Breast epithelium (tissue), 4 donors: ENCODE measurements at places on chromosomes 2 and 18.

GRCh38 chr2:169038338-169038757, 7.2 kb upstream of the ABCB11 start:
- no peak for DNase-seq
- no peaks in the 10 kb centered on the region for H3K36me3 ChIP-seq
- H3K27ac ChIP-seq, result no peak overlapping the region
- H3K27me3 ChIP-seq, result no peaks in the 10 kb centered on the region
- H3K4me3 ChIP-seq, result no peak overlapping the region
- H3K4me1 ChIP-seq, result no peaks in the 10 kb centered on the region

- no peaks in the 10 kb centered on the region for H3K36me3 ChIP-seq
- H3K4me1 ChIP-seq, result no peaks in the 10 kb centered on the region
- DNase-seq, result no peak
- no peak overlapping the region for H3K27ac ChIP-seq
- no peaks in the 10 kb centered on the region for H3K27me3 ChIP-seq
- no peak overlapping the region for H3K4me3 ChIP-seq
These were observed 21.2 kb downstream of the TGFA start for GRCh38 chr2:70532244-70532935.

- H3K4me1 ChIP-seq, result peaks cover 9% of the 10 kb centered on the region
- H3K36me3 ChIP-seq, result no peaks in the 10 kb centered on the region
- DNase-seq, result no peak
These were observed 44.4 kb downstream of the PTPN2 start for GRCh38 chr18:12839526-12840196.

DNA sequence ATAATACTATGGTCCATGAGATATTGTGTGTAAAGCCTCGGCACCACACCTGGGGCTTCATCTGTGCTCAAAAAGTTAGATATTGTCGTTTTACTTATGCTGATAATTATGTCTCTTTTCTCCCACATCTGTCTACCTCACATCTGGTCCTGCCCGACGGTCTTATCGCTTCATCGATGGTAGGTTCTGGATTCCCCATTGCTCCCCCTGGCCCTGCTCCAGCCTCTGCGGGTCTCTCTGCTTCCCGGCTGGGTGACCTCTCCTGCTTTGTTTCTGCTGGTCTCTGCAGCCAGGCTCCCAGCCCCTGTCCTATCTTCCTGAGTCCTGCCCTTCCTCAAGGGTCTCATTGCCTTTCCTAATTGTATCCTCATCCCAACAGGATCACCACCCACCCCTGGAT, 294.2 kb downstream of the NDUFA10 start:
- no peaks in the 10 kb centered on the region for H3K4me1 ChIP-seq
- no peaks in the 10 kb centered on the region for H3K36me3 ChIP-seq
- H3K27ac ChIP-seq, result no peak overlapping the region

DNA sequence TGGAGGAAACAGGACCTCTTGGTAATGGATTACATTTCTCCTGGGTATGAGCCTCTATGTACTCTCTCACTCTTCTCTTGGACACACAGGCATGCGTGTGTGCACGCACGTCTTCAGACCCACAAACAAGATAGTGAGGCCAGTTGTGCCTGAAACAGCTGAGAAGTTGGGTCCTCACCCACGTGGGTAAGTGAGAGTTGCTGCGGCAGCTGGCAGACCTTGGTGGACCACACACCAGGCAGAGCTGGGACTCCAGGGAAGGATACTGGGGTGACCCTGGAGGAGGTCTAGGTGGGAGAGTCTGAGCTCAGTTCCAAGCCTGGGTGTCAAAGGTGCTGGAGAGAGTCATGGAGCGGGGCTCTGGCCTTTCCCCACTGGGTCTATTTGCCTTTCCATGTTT, 194.3 kb downstream of the HAUS1 start:
- no peak overlapping the region for H3K4me3 ChIP-seq
- no peaks in the 10 kb centered on the region for H3K27me3 ChIP-seq
- DNase-seq, result no peak
- H3K27ac ChIP-seq, result no peak overlapping the region
- no peaks in the 10 kb centered on the region for H3K4me1 ChIP-seq

GRCh38 chr18:24631243-24632025, 171.0 kb downstream of the HRH4 start:
- H3K27me3 ChIP-seq, result no peaks in the 10 kb centered on the region
- DNase-seq, result no peak
- H3K36me3 ChIP-seq, result no peaks in the 10 kb centered on the region
- H3K4me3 ChIP-seq, result no peak overlapping the region
- H3K4me1 ChIP-seq, result no peaks in the 10 kb centered on the region

- H3K36me3 ChIP-seq, result no peaks in the 10 kb centered on the region
- H3K27me3 ChIP-seq, result no peaks in the 10 kb centered on the region
- no peak overlapping the region for H3K4me3 ChIP-seq
- no peak overlapping the region for H3K27ac ChIP-seq
- no peaks in the 10 kb centered on the region for H3K4me1 ChIP-seq
These were observed 390.2 kb downstream of the THSD7B start for GRCh38 chr2:137155356-137156104.

DNA sequence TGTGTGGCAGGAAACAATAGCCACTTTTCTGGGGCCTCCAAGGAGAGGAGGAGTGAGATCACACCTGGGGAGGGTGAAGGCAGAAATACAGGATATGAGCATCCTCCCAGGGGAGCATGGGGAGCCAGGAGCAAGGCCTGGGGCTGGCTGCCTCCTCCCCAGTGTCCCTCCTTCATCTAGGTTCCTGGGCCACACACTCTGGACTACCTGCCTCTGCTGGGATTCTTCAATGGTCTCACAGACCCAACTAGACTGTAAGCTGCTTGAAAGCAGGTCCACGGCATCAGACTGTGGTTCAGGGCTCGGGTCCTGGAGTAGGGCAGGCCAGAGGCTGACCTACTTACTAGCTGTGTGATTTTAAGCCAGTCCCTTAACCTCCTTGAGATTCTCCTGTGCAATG, 94.0 kb downstream of the MCFD2 start:
- DNase-seq, result no peak
- no peak overlapping the region for H3K4me3 ChIP-seq
- H3K27ac ChIP-seq, result no peak overlapping the region
- H3K4me1 ChIP-seq, result peaks cover 3% of the 10 kb centered on the region

- peaks cover 5% of the 10 kb centered on the region for H3K4me1 ChIP-seq
- H3K27ac ChIP-seq, result peak within 1 kb of the TSS; percentile 97
- H3K36me3 ChIP-seq, result no peaks in the 10 kb centered on the region
- no peaks in the 10 kb centered on the region for H3K27me3 ChIP-seq
- DNase-seq, result peak; percentile 79
These were observed at the start of gene RTKN for GRCh38 chr2:74441690-74442482. Gene RTKN, minus strand, starts transcription at chr2:74441937. Its CDS starts 121 bp downstream, at chr2:74441816.

DNA sequence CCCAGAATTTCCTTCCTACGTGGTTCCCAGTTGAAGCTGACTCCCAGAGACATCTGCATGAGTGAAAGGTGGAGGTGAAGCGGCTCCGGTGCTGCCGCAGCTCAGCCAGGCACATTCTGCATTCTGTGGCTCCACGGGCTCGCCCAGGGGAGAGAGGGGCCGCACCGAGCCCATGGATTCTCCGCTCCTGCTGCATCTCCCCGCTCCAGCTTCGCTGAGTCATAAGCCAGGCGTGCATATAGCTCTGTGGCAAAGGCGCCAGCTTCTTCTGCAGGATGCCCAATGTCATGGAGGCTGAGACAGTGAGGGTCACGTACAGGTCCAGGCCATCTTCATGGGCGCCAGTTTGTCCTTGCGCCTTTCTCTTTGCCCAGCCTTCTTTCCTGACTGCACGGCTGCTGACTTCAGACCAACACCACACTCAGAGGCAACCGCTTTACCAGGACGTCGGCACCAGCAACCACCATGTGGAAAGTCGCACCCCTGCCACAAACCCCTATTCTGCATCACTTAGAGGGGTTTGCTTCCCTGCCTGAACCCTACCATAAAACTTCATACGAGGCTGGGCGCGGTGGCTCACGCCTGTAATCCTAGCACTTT, 215.7 kb downstream of the MGAT5 start:
- no peaks in the 10 kb centered on the region for H3K27me3 ChIP-seq
- H3K4me3 ChIP-seq, result no peak overlapping the region
- H3K4me1 ChIP-seq, result no peaks in the 10 kb centered on the region

GRCh38 chr2:58731488-58731869, 490.4 kb upstream of the FANCL start:
- no peak overlapping the region for H3K27ac ChIP-seq
- no peaks in the 10 kb centered on the region for H3K27me3 ChIP-seq
- no peaks in the 10 kb centered on the region for H3K36me3 ChIP-seq
- DNase-seq, result no peak
- H3K4me1 ChIP-seq, result no peaks in the 10 kb centered on the region

- no peak overlapping the region for H3K4me3 ChIP-seq
- H3K4me1 ChIP-seq, result no peaks in the 10 kb centered on the region
- H3K27ac ChIP-seq, result no peak overlapping the region
- DNase-seq, result no peak
- H3K27me3 ChIP-seq, result no peaks in the 10 kb centered on the region
- no peaks in the 10 kb centered on the region for H3K36me3 ChIP-seq
These were observed 89.1 kb downstream of the RAD51AP2 start for GRCh38 chr2:17429130-17429529.

DNA sequence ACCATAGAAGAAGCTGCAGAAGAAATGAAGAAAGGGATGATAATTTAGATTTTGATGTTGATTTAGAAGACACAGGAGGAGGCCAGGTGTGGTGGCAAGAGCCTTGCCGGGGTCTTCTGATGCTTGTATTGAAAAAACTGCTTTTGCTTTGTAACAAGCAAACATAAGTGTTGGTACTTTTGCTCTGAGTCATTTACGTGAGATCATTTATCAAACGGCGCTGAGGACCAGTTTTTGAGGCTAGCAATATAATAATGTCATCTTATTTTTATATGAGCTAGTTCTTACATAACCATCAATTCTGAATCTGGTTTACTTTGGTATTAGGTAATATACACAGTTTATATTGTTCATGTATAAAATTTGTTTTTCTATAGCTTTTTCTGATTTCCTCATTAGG, 30.6 kb downstream of the SPTBN1 start:
- H3K4me1 ChIP-seq, result peaks cover 10% of the 10 kb centered on the region
- H3K27ac ChIP-seq, result no peak overlapping the region
- no peaks in the 10 kb centered on the region for H3K27me3 ChIP-seq
- H3K4me3 ChIP-seq, result no peak overlapping the region
- no peaks in the 10 kb centered on the region for H3K36me3 ChIP-seq

GRCh38 chr2:30757749-30758148, 49.5 kb downstream of the CAPN13 start:
- H3K4me3 ChIP-seq, result no peak overlapping the region
- no peak for DNase-seq
- no peaks in the 10 kb centered on the region for H3K36me3 ChIP-seq
- no peaks in the 10 kb centered on the region for H3K4me1 ChIP-seq
- no peak overlapping the region for H3K27ac ChIP-seq

DNA sequence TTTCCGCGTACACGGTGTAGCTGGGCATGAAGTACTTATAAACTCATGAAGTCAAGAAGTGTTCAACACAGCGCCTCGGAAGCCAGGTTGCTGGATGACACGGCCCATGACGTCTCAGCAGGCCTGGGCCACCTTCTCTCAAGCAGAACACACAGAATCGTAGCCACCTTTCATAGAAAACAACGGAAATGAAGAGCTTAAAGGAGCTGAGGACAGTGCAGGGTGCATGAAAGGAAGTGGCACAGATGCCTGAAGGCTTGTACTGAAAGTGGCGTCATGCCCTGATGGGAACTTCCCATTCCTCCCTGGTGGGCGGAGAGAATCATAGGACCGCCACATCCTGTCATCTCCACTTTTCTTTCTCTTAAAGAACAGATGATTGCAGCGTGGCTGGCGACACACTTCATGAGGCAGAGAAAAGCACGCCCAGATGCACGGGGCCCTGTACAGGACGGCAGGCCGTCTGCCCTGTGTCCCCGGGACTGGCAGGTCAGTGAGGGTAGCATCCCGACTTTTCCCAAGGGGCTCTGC, 31.1 kb downstream of the HDAC4 start:
- H3K36me3 ChIP-seq, result no peaks in the 10 kb centered on the region
- H3K27me3 ChIP-seq, result no peaks in the 10 kb centered on the region
- H3K27ac ChIP-seq, result no peak overlapping the region
- no peaks in the 10 kb centered on the region for H3K4me1 ChIP-seq

DNA sequence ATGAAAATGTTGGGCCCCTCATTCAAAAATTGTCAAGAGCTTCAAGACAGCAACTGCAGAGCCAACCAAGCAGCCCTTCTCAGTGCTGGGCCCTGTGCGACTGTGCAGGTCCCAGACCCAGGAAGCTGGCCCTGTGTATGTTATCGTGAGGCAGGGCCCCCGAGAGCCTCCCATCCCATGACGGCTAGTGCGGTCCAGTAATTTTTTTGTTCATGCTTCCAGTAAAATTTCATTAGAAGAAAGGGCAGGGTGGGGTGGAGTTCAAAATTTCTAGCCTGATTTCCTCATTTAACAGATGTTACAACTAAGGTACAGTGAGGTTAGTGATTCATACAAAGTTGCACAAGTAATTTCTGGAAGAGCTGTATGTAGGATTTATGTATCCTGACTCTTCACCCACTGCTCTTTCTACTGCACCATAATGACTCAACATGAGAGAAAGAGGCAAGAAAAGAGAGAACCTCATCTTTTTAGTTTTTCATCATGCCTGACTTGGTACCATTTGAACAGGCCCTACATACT, 105.5 kb downstream of the ZEB2 start:
- H3K36me3 ChIP-seq, result no peaks in the 10 kb centered on the region
- DNase-seq, result no peak
- H3K4me3 ChIP-seq, result no peak overlapping the region
- peak overlapping the region; percentile 85 for H3K27ac ChIP-seq

- H3K4me3 ChIP-seq, result no peak overlapping the region
- no peaks in the 10 kb centered on the region for H3K4me1 ChIP-seq
- no peak for DNase-seq
- no peak overlapping the region for H3K27ac ChIP-seq
- no peaks in the 10 kb centered on the region for H3K27me3 ChIP-seq
These were observed 94.0 kb downstream of the MYCN start for GRCh38 chr2:16034151-16034974.

- no peaks in the 10 kb centered on the region for H3K36me3 ChIP-seq
- DNase-seq, result no peak
- H3K4me3 ChIP-seq, result no peak overlapping the region
- H3K27me3 ChIP-seq, result no peaks in the 10 kb centered on the region
These were observed 21.5 kb downstream of the CHCHD5 start for GRCh38 chr2:112605926-112606325.
